ENCODE measurements at places on chromosomes 7 and 10. TPM values are rescaled to one million over a fixed set of nuclear protein-coding genes. Genes with fewer than 3 reads are reported as not detected.

The EVX1 gene
- total RNA-seq: not detected

The STEAP1B gene
- total RNA-seq: 124 TPM

The MYOZ1 gene
- total RNA-seq: not detected

The GPR26 gene
- not detected for total RNA-seq

The TLX1 gene
- total RNA-seq: 0.15 TPM
